Panc1 (cell line): ENCODE measurements at places on chromosomes 1 and 21.

- no peak for DNase-seq
Measured at GRCh38 chr1:244217711-244218110, 166.6 kb downstream of the ZBTB18 start.

- no peak for DNase-seq
Measured at GRCh38 chr1:51313961-51314777, 16.2 kb downstream of the TTC39A start.

GRCh38 chr1:244796719-244797406, 38.6 kb upstream of the COX20 start:
- DNase-seq: peak; percentile 43

DNA sequence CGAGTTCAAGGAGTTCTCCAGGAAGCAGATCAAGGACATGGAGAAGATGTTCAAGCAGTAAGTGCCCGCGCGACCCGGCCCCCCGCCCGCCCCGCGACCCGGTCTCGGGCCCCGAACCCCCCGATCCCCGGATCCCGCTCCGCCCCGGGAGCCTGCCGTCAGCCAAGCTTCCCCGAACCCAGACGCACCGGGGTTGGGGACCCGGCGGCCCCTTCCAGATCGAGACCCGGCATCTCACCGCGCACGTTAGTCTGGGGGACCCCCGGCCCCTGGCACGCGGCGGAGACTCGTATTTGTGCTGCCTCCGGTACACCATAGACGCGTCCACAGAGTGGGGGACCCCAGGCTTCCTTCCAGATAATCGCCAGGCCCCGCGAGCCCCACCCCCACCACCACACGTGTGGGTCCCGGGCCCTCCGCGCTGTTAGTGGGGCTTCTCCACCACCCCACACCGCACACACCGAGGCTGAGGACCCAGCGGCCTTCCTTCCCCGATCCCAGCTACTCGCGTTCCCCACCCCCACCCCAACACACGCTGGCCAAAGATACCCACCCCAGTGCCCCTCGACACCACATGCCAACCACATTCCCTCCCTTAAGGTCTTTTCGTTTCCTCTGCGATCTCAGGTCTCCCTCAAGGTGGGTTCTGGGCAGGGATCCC, 665 bp downstream of the EFHD2 start:
- no peak for DNase-seq

GRCh38 chr1:32199717-32200072, 700 bp upstream of the CCDC28B start:
- DNase-seq: no peak

DNA sequence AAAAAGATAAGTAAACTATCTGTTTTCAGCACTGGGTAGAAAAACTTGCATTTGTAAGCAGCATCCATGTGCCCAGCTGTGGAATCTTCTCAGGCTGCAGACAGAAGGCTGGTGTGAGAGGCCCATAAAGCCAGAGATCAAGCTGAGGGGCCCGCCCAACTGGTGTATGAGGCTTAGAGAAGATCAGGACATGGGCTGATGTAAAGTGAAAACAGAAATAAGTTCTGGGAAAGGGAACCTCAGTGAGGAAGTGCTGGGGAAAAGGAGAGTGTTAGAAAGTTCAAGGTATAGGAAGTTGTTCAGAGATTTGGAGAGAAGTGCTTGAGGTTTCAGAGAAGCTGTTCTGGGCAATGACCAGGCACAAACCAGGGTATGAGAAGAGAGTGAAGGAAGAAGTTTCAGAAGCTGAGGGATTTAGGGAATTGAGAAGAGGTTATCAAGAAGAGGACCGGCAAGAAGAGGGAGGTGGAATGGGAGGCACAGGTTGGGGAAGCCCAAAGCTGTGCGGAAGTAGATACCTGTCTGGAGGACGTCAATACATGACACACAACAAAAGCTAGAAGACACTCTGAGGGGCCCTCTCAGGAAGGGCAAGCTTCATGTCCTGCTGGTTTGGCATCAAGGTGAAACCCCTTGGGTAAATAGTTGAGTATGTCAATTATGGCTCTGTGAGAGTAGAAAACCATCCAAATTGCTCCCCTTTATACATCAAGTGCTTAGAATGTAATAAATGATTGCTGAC, 2.7 kb upstream of the CD5L start:
- DNase-seq: no peak

GRCh38 chr1:206658264-206658980, 23.1 kb downstream of the DYRK3 start:
- no peak for DNase-seq

GRCh38 chr1:79595931-79596330, 589.4 kb upstream of the ADGRL4 start:
- DNase-seq: no peak

DNA sequence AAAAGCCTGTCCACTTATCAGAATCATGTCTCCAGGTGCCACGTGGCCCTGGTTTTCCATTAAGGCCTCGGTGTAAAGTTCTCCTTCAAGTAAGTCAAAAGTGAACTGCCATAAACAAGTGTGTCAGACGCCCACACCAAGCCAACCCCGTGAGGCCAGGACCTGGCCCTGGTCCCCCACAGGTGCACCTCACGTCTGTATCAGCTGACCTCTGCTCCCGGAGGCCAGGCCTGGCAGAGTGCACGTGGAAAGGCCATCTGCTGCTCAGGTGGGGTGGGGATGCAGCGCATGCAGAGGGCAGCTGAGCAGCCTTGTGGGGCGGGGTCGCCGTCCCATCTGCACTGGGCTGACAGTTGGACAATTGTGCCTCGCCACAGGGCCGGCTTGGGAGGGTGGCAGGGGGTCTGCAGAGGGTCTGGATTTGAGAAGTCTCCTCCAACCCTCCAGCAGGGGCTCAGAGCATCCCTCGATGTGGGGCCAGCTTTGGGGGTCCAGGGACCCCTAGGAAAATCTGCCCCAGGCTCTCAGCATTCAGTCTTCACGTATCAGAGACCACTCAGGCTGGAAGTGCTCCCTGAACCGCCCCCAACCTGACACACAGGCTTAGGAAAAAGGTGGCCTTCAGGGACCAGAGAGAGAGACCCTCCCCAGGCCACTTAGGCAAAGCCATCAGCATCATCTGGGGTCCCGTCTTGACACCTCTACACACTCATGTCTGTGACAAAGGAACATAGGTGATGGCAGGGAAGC, 3.0 kb downstream of the SLC19A1 start:
- DNase-seq: no peak

GRCh38 chr1:27527890-27528817, 38.2 kb upstream of the WASF2 start:
- no peak for DNase-seq

- no peak for DNase-seq
Measured at GRCh38 chr1:25451908-25452307, 21.2 kb downstream of the MACO1 start.

DNA sequence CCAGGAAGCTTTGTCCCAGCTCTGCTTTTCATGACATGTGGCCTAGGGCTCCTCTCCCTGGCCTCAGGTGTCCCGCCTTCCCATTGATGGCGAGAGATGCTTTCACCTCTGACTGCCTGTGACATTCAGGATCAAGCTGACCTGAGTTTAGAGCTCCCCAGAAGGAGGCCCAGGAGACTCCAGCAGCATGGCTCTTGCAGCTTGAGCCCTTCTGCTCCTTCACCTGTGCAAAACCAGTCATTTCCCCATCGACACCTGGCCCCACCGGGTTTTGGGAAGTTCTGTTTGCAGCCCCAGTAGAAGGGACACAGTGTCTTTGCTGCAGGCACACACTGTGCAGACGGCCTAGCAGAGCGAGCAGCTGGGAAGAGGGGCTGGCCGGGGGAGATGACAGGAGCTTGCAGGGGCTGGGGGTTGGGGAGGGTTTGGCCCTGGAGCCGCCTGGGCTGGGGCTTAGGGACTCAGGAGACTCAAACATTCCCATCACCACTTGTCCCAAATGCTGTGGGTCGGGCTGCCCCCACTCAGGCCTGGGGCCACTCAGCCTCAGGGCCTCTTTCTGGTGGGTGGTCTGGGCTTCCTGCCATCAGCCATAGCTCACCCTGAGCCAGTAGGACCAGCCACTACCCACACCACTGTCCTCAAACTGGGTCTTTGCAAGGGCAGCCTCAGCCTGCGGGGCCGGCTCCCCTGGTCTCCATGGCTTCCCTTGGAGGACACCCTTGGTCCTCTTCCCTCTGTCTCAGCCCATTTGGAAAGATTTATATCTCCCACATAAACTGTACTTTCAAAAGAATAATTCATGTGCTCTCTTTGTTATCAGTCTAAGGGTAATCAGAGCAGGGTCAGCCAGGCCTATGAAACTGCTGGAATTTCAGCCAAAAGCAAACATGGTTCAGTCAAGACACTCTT, 3.8 kb upstream of the EDN2 start:
- DNase-seq: no peak

DNA sequence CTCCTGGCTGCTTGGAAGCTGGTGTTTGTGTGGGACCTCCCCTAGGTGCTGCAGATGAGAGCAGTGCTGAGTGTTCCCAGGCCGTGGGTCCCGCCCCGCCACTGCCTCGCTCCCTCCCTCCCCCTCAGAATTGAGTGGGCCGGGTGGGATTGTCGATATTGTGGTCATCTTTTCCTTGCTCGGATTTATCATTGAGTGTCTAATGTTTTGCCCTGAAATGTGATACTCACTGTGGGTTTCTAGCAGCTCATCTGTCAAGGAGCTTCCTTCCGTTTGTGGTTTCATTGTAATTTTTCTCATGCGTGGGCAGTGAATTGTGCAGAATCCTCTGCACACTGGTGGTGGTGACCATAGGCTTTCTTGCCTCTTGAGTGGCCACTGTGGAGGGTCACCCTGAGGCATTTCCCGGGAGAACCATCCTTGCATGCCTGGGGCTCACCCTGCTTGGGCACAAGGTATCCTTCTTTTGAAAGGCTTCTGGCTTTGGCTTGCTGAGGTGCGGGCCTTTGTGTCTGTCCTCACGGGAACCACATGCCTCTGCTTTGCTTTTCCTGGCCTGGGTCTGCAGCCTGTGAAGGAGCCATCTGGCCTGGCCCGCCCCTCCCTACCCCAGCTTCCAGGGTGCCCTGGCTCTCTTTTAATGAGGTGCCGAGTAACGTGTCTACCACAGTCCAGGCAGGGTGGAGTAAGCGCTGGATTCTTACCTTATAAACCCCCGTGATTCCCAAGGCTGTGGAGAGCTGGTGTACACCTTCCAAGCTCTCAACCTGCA, 25.6 kb downstream of the SLX9 start:
- DNase-seq: no peak

DNA sequence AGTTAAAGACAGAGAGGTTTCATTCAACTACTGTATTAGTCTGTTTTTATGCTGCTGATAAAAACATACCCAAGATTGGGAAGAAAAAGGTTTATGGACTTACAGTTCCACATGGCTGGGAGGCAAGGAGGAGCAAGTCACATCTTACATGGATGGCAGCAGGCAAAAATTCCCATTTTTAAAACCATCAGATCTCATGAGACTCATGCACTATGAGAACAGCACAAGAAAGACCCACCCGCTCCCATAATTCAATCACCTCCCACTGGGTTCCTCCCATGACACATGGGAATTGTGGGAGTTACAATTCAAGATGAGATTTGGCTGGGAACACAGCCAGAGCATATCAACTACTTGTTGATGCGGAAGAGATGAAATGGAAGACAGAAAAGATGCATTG, 9.2 kb downstream of the GPR161 start:
- DNase-seq: no peak

GRCh38 chr1:99964806-99965205, 5.0 kb upstream of the SLC35A3 start:
- DNase-seq: no peak

DNA sequence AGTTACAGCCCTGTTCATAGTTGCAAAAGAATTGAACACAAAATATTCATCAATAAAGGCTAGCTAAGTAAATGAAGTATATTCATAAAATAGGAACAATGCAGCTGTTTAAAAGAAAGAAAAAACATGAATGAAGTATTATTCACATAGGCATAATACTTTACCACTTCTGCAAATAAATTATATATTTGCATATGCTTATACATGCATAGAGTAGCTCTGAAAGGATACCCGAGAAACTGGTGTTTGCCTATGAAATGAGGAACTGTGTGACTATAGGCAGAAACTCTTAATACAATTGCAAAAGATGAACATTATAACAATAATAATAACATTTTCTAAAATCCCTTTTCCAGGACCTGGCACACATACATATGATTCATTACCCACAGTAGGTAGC, 385.9 kb downstream of the DSCAM start:
- no peak for DNase-seq

DNA sequence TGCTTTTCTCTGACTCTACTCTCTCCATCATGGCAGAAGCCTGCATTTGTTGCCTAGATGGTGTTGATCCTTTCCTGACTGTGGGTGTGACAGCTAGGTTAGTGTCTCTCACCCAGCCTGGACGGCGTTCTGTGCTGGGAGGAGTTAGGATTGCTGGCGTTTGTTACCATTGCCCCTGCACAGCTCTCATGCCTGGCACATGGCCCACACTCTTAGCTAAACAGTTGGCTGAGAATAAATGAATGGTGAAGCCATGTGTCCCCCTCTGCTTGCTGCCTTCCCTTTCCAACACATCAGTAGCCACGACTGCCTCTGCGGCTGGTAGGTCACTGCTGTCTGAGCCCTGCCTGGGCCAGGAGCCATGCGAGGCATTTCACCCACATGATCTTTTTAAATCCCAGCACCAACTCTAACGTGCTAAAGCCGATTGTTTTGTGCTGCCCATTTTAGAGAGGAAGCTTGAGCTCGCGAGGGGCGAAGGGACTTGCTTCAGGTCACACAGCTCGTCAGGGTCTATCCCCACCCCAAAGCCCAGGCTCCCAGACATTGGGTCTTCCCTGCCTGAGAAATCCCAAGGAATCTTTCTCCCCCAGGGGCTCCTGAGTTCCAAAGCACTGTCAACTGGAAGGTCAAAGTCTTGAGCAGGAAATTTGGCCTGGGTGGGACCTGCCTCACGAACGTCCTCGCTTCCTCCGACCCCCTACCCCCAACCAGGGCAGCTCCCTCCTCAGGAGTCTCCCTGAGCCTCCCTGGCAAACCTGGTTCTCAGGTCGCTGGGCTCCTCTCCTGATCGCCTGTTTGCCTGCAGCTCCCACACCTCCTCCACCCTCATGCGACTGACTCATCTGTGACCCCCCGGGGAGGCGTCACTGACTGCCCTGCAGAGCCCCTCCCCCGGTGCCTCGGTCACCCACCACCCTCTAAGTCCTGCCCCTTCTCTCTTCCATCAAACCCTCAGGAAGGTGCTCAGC, 271.7 kb upstream of the C1orf174 start:
- no peak for DNase-seq

DNA sequence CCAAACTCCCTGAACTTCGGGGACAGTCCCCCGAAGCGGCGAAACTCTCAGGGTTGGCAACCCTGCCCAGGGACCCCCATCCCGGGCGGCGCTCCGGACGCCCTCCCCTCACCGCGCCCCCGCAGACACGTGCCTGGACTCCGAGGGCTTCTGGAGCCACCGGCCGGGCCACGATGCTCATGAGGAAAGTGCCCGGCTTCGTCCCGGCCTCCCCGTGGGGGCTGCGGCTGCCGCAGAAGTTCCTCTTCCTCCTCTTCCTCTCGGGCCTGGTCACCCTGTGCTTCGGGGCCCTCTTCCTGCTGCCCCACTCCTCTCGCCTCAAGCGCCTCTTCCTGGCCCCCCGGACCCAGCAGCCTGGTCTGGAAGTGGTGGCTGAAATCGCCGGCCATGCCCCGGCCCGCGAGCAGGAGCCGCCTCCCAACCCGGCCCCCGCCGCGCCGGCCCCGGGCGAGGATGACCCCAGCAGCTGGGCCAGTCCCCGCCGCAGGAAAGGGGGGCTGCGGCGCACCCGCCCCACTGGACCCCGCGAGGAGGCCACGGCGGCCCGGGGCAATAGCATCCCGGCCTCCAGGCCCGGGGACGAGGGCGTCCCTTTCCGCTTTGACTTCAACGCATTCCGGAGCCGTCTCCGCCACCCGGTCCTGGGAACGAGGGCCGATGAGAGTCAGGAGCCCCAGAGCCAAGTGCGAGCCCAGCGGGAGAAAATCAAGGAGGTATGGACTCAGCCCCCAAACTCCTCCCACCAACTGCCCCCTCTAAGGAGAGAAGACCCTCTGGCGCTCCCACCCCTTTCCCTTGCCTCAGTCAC, 1.2 kb downstream of the MAN1C1 start:
- no peak for DNase-seq

GRCh38 chr1:243315893-243316292, 60.1 kb downstream of the SDCCAG8 start:
- DNase-seq: no peak
